ENCODE measurements at places on chromosomes 11 and 22. TPM values are rescaled to one million over a fixed set of nuclear protein-coding genes. Genes with fewer than 3 reads are reported as not detected.

The ARRB1 gene
- 78.2 TPM for total RNA-seq

The WBP2NL gene
- not detected for total RNA-seq

The CDKN1C gene
- 18.1 TPM for total RNA-seq

The MPEG1 gene
- total RNA-seq: 14.5 TPM

The IGSF9B gene
- total RNA-seq: 162 TPM

The GRK2 gene
- total RNA-seq: 65.3 TPM

The OR52A1 gene
- total RNA-seq: not detected

The TECTA gene
- total RNA-seq: not detected

The OR56A3 gene
- not detected for total RNA-seq

The GLYAT gene
- total RNA-seq: not detected

The CCDC73 gene
- total RNA-seq: not detected

The GRK3 gene
- 74.9 TPM for total RNA-seq

The OR8G1 gene
- not detected for total RNA-seq

The DNAJB7 gene
- total RNA-seq: not detected

The NAT10 gene
- total RNA-seq: 11.3 TPM

The SYCE3 gene
- total RNA-seq: not detected

The OR5A2 gene
- total RNA-seq: not detected

The OR52N4 gene
- not detected for total RNA-seq

The OR5D16 gene
- total RNA-seq: not detected

The CNTN5 gene
- total RNA-seq: 3.6 TPM

The HEPACAM gene
- not detected for total RNA-seq

Data from ascending aorta (tissue), 2 donors.